ENCODE measurements at places on chromosomes 13 and 19.
A peak's percentile ranks its signal among the peaks of the same experiment; 100 is the strongest.

DNA sequence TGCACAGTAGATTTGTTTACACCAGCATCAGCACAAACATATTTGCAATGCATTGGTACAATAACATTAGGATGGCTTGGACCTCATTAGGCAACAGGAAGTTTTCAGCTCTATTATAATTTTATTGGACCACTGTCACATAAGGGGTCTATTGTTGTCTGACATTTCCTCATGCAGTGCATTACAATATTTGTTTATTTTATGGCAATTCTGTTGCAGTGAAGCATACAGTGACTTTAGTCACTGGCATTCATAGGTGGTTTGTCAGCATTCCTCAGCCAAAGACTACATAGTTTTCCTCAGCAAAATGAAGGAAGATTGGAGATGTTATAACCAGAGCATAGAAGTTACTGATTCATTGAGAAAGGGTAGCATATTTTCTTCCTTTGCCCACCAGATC is 1732.9 kb downstream of the PCDH9 start:
- DNase-seq, result no peak

GRCh38 chr19:10518444-10519361 is 1.5 kb upstream of the S1PR5 start:
- peak; percentile 26 for DNase-seq

- DNase-seq, result no peak
These were observed 39.2 kb downstream of the TNFRSF19 start for GRCh38 chr13:23609414-23609760.

GRCh38 chr13:76663592-76664335 is 222.4 kb downstream of the KCTD12 start:
- DNase-seq, result no peak

GRCh38 chr13:84917252-84917878 is 881.9 kb downstream of the SLITRK6 start:
- DNase-seq, result no peak

GRCh38 chr13:33204130-33204927 is 81.2 kb downstream of the STARD13 start:
- DNase-seq, result no peak

GRCh38 chr13:114124431-114124830 is 8.0 kb downstream of the RASA3 start:
- no peak for DNase-seq

- no peak for DNase-seq
These were observed 89.8 kb downstream of the ZNF429 start for GRCh38 chr19:21595185-21595584.

GRCh38 chr19:48632692-48633147 is 4.5 kb downstream of the DBP start:
- DNase-seq, result no peak

DNA sequence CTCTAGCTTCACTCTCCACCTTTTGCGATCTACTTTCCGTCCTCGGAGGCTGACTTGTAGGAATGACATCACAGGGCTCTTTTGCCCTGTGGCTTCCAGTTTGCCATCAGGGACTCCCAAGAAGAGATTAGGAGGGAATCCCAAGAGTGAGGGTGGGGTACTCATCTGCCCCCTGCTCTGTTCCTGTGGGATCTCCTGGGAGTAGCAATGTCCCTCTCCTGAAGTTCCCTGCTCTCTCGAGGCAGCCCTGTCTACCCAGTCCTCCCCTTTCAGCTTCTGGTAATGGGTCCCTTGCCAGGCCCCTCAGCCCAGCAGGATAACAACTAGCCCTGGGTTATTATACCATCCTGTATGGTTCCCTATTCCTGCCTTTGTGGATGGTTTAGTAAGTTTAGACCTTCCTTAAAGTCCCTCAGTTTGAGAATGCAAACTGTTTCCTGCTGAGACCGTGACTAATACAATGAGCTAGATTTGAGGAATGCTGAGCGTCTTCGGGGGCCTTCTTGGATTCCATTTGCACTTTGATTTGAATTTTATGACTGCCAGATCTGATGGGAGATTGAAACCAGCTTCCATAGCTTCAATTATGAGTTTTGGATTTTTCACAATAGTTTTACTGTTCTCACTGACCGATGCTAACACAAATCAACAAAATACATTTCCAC is 73.7 kb upstream of the IPO5 start:
- no peak for DNase-seq

- no peak for DNase-seq
These were observed 20.3 kb downstream of the RFX1 start for GRCh38 chr19:13985771-13986347.

DNA sequence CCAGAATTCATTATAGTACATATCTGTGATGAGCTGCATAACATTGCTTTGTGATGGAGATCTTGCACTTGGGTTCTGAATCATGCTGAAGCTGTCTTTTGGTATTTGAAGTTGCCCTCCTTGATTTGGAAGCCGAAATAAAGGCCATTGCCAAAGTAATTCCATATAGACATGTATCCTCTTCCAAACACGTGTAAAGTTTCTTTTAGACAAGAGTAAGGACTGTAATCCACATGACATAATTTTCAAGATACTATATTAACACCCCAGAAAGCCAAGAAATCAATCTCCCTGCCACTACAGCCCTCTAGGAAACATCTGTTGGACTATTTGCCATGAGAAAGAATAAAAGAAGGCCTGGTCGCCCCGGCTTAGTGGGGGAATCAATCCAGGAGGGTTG is 754.2 kb downstream of the FGF9 start:
- no peak for DNase-seq
